ENCODE measurements at places on chromosomes 7 and 10. TPM values are rescaled to one million over a fixed set of nuclear protein-coding genes. Genes with fewer than 3 reads are reported as not detected.

Gene HTRA1
- polyA plus RNA-seq: not detected

Gene TMEM236
- polyA plus RNA-seq: not detected

Gene RAB18
- 49.3 TPM for polyA plus RNA-seq

Gene SLC39A12
- polyA plus RNA-seq: not detected

Gene ATOH7
- polyA plus RNA-seq: not detected

Gene COL1A2
- polyA plus RNA-seq: not detected

Gene PNLIPRP2
- not detected for polyA plus RNA-seq

Gene DOCK1
- polyA plus RNA-seq: not detected

Data from IgD-negative memory B cell (primary cell).